PC-9 (cell line): ENCODE measurements at places on chromosomes 7 and 10. TPM values are rescaled to one million over a fixed set of nuclear protein-coding genes. Genes with fewer than 3 reads are reported as not detected.

LDB1 gene
- total RNA-seq = 31.2 and 38.5 TPM in 2 replicates

AGR3 gene
- total RNA-seq = 0.57 and 0.63 TPM in 2 replicates

PON1 gene
- total RNA-seq = not detected in 2 replicates

ZPBP gene
- not detected in 2 replicates for total RNA-seq

MEIG1 gene
- 1.8 and 4.1 TPM in 2 replicates for total RNA-seq

BLNK gene
- total RNA-seq = 0.98 and 1.0 TPM in 2 replicates

EVX1 gene
- total RNA-seq = not detected in 2 replicates

AMPH gene
- total RNA-seq = not detected in 2 replicates

NPY4R2 gene
- total RNA-seq = not detected in 2 replicates

PITRM1 gene
- total RNA-seq = 92.3 and 124 TPM in 2 replicates

AGAP4 gene
- 24.2 and 31.4 TPM in 2 replicates for total RNA-seq

PPP1R3C gene
- total RNA-seq = 1.5 and 1.8 TPM in 2 replicates

SPAM1 gene
- not detected in 2 replicates for total RNA-seq

ANKRD30A gene
- total RNA-seq = not detected in 2 replicates

OGA gene
- 79.8 and 82.0 TPM in 2 replicates for total RNA-seq

HOXA6 gene
- 0.65 and 1.2 TPM in 2 replicates for total RNA-seq

SPDYE6 gene
- not detected in 2 replicates for total RNA-seq

NDUFA5 gene
- total RNA-seq = 57.0 and 75.9 TPM in 2 replicates

FOXI2 gene
- not detected in 2 replicates for total RNA-seq

MKX gene
- total RNA-seq = not detected in 2 replicates

MYL10 gene
- not detected in 2 replicates for total RNA-seq

PRF1 gene
- not detected in 2 replicates for total RNA-seq

SLC26A4 gene
- total RNA-seq = 0.80 and 1.7 TPM in 2 replicates

CDK13 gene
- total RNA-seq = 76.8 and 80.9 TPM in 2 replicates

AHCYL2 gene
- total RNA-seq = 15.7 and 16.2 TPM in 2 replicates

BLOC1S2 gene
- total RNA-seq = 9.9 and 17.9 TPM in 2 replicates

CYP2C18 gene
- not detected in 2 replicates for total RNA-seq

NAT16 gene
- total RNA-seq = not detected in 2 replicates

PRR15 gene
- total RNA-seq = 64.9 and 71.6 TPM in 2 replicates

NEUROG3 gene
- total RNA-seq = not detected in 2 replicates

IL2RA gene
- not detected in 2 replicates for total RNA-seq

CPN1 gene
- total RNA-seq = not detected in 2 replicates

SPDYE11 gene
- total RNA-seq = not detected in 2 replicates

OPN4 gene
- 0.15 and 0.23 TPM in 2 replicates for total RNA-seq

POU6F2 gene
- 0.48 TPM in 1 of 2 replicates, not detected in the other for total RNA-seq

ZNF503 gene
- total RNA-seq = 1.4 and 1.5 TPM in 2 replicates

METTL27 gene
- 23.2 and 34.7 TPM in 2 replicates for total RNA-seq

OIT3 gene
- 0.28 TPM in 1 of 2 replicates, not detected in the other for total RNA-seq

TCF7L2 gene
- 9.9 and 14.8 TPM in 2 replicates for total RNA-seq

EXOC4 gene
- 88.5 and 101 TPM in 2 replicates for total RNA-seq

LRRN3 gene
- total RNA-seq = not detected in 2 replicates

TMEM213 gene
- not detected in 2 replicates for total RNA-seq

CHST3 gene
- total RNA-seq = 21.3 and 23.3 TPM in 2 replicates

CAMK2B gene
- 0.13 and 0.15 TPM in 2 replicates for total RNA-seq

ENO4 gene
- 0.43 and 0.79 TPM in 2 replicates for total RNA-seq

TMEM225B gene
- total RNA-seq = 1.5 and 1.8 TPM in 2 replicates

DYNC1I1 gene
- not detected in 2 replicates for total RNA-seq

CDHR1 gene
- total RNA-seq = not detected in 2 replicates

UNCX gene
- not detected in 2 replicates for total RNA-seq
